ENCODE measurements at places on chromosomes 6 and 20.

- H3K27ac ChIP-seq, result no peak overlapping the region
- DNase-seq, result no peak
- H3K4me3 ChIP-seq, result no peak overlapping the region
Measured at GRCh38 chr6:25105070-25105925, 169.5 kb upstream of the RIPOR2 start.

DNA sequence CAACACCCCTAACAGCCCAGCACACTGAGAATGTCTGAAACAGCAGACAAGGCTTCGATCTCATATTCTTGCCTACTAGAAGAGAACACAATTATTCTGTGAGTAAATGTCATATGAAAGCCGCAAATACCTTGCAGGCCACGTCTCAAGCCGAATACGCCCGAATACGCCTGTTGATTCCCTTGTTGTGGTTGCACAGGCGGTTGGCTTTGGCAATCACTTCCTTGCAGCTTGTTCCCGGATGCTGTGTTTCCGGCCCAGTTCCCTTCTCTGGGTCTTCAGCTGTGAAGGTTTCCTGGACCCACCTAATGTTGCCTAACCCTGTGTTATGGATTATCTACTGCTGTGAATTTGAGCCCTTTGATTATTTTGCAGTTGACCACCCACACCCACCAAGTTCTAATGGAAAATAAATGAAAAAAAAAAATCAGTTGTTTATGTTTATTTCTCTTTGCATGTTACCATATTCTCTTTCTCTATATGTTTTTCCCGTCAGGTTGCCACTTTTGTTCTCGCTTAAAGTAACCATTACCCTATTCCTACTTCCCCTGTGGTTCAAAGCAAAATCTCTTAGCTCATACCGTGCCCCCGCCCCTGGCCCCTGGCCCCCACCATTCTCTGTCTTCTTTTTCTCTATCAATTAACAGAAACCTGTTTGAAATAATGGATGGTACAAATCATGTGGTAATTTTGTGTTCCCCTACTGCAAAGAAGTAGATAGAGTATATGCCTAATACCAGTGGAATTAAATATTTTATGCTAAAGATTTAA lies 172.4 kb downstream of the ADGB start:
- no peaks in the 10 kb centered on the region for H3K36me3 ChIP-seq
- peak; percentile 26 for DNase-seq
- no peak overlapping the region for H3K27ac ChIP-seq
- no peaks in the 10 kb centered on the region for H3K4me1 ChIP-seq
- H3K4me3 ChIP-seq, result no peak overlapping the region

DNA sequence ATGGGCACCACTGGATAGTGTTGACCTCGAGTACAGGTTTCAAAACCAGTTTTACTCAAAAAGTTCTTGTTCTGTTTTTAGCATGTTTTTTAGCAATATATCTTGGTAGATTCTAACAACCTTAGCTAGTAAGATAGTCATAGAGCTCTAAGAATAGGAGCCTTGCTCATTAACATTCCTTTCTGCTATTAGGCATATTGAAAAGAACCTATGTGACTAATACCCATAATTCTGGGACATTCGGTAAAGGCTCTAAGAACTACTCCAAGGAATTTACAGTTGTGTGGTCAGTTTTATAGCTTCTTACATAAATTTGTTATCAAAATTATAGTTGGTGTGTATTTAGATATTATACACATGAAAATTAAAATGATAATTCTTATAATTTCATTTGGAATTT lies 11.6 kb downstream of the SLC9A8 start:
- H3K4me1 ChIP-seq, result peaks cover 28% of the 10 kb centered on the region
- H3K4me3 ChIP-seq, result no peak overlapping the region
- peaks cover 7% of the 10 kb centered on the region for H3K36me3 ChIP-seq
- peak; percentile 71 for DNase-seq

DNA sequence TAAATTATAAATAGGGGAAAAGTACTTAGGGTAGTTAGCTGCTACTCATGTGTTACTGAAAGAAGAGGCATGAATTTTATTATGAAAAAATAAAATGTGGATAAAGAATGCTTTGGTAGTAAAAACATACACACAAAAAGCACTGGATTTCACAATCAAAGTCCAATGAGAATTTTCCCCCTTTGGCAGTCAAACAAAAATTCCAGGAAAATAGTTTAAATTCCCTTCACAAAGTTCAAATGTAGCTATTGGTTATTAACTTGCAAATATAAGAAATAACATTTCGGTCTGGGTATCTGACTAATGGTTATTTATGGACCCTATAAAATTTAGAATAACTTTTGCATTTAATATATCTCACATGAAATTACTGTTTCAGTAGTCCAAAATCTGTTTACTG lies 210.4 kb downstream of the FOXC1 start:
- peak overlapping the region; percentile 60 for H3K27ac ChIP-seq
- no peaks in the 10 kb centered on the region for H3K27me3 ChIP-seq
- H3K4me1 ChIP-seq, result peaks cover 41% of the 10 kb centered on the region
- peak; percentile 52 for DNase-seq
- no peaks in the 10 kb centered on the region for H3K36me3 ChIP-seq

GRCh38 chr6:47967843-47968242 lies 143.2 kb downstream of the PTCHD4 start:
- no peak overlapping the region for H3K27ac ChIP-seq
- no peaks in the 10 kb centered on the region for H3K27me3 ChIP-seq
- no peaks in the 10 kb centered on the region for H3K36me3 ChIP-seq
- peak; percentile 59 for DNase-seq
- H3K4me1 ChIP-seq, result no peaks in the 10 kb centered on the region
- H3K4me3 ChIP-seq, result no peak overlapping the region

DNA sequence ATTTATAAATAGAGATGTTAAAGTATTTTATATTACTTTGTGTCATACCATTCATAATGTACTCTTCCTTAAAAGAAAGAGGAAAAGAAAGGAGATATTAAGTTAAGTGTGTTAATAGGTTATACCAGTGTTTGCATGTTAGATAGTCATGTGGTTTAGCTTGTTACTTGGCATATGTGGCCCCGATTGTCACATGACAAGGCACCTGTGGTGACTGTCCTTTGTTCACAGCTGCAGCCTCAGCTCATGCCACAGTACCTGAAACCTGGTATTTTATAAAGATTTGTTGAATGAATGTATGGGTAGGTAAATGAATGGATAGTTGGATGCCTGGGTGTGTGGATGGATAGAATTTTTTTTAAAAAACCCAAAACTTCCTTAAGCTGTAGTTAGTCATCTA lies 306.1 kb upstream of the FLRT3 start:
- no peak overlapping the region for H3K27ac ChIP-seq
- no peaks in the 10 kb centered on the region for H3K27me3 ChIP-seq
- no peak overlapping the region for H3K4me3 ChIP-seq

- no peaks in the 10 kb centered on the region for H3K27me3 ChIP-seq
- DNase-seq, result no peak
- H3K4me1 ChIP-seq, result no peaks in the 10 kb centered on the region
- H3K4me3 ChIP-seq, result no peak overlapping the region
- no peak overlapping the region for H3K27ac ChIP-seq
- no peaks in the 10 kb centered on the region for H3K36me3 ChIP-seq
Measured at GRCh38 chr6:5898563-5898962, 108.2 kb downstream of the NRN1 start.

DNA sequence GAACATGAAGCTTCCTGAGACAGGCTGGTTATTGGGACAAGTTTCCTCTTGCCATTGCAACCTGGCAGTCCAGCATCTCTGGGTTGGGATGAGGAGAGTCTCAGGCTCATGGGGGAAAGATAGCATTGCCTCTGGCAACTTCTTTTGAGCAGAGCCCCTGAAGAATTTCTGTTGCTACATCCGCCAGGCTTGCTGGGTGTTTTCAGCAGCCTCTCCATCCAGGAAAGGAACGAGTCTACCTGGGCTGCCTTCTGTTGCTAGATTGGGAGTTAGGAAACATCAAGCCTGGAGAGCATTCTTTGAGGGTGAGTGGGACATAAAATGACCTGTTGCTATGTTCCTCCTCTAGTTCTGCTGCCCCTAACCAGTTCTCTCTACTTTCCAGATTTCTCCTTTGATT lies 313.5 kb downstream of the RFPL4B start:
- no peak overlapping the region for H3K4me3 ChIP-seq
- no peaks in the 10 kb centered on the region for H3K36me3 ChIP-seq
- H3K27me3 ChIP-seq, result no peaks in the 10 kb centered on the region

- H3K27ac ChIP-seq, result no peak overlapping the region
- no peak for DNase-seq
- H3K4me3 ChIP-seq, result no peak overlapping the region
- peaks cover 73% of the 10 kb centered on the region for H3K27me3 ChIP-seq
Measured at GRCh38 chr20:63011798-63012197, 5.0 kb upstream of the BHLHE23 start.

GRCh38 chr20:1423625-1424106 lies 30.8 kb upstream of the FKBP1A start:
- H3K36me3 ChIP-seq, result no peaks in the 10 kb centered on the region
- H3K27ac ChIP-seq, result no peak overlapping the region
- H3K27me3 ChIP-seq, result no peaks in the 10 kb centered on the region
- peaks cover 4% of the 10 kb centered on the region for H3K4me1 ChIP-seq
- H3K4me3 ChIP-seq, result no peak overlapping the region

- DNase-seq, result no peak
- H3K27me3 ChIP-seq, result no peaks in the 10 kb centered on the region
- H3K4me1 ChIP-seq, result peaks cover 6% of the 10 kb centered on the region
- H3K4me3 ChIP-seq, result no peak overlapping the region
Measured at GRCh38 chr6:53598265-53598907, 53.5 kb upstream of the GCLC start.

GRCh38 chr20:17693444-17694001 lies 6.2 kb upstream of the BANF2 start:
- no peak for DNase-seq
- no peak overlapping the region for H3K27ac ChIP-seq
- no peaks in the 10 kb centered on the region for H3K36me3 ChIP-seq
- no peaks in the 10 kb centered on the region for H3K4me1 ChIP-seq
- H3K4me3 ChIP-seq, result no peak overlapping the region

- H3K27me3 ChIP-seq, result no peaks in the 10 kb centered on the region
- H3K4me3 ChIP-seq, result peak overlapping the region; percentile 85
- peak overlapping the region; percentile 97 for H3K27ac ChIP-seq
- peaks cover 26% of the 10 kb centered on the region for H3K4me1 ChIP-seq
- no peaks in the 10 kb centered on the region for H3K36me3 ChIP-seq
- peak; percentile 77 for DNase-seq
Measured at GRCh38 chr6:31821301-31822035, 6.1 kb upstream of the HSPA1B start.

DNA sequence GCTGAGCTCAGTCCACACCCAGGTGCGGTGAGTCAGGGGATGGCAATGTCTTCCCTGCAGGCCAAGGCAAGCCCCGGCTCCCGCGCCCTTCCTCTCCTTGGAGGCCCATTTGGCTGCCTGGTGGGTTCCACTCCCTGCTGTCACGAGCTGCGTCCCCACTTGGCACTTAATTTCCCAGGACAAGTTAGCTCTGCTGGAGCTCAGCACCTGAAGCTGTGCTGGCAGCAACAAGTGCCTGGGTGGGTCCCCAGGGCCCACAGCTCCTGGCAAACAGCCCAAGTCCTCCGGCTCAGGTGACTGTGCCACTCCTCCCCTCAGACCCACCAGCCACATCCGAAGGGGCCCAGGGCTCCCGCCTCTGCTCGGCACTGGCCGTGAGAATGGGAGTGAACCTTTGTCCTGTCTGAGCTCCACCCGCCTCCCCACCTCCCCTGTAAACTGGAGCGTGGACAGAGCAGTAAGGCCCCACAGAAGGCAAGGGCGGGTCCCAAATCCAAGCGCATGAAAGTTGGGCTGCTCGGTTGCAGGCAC lies 16.9 kb downstream of the LAMA5 start:
- peaks cover 1% of the 10 kb centered on the region for H3K4me1 ChIP-seq
- DNase-seq, result no peak

DNA sequence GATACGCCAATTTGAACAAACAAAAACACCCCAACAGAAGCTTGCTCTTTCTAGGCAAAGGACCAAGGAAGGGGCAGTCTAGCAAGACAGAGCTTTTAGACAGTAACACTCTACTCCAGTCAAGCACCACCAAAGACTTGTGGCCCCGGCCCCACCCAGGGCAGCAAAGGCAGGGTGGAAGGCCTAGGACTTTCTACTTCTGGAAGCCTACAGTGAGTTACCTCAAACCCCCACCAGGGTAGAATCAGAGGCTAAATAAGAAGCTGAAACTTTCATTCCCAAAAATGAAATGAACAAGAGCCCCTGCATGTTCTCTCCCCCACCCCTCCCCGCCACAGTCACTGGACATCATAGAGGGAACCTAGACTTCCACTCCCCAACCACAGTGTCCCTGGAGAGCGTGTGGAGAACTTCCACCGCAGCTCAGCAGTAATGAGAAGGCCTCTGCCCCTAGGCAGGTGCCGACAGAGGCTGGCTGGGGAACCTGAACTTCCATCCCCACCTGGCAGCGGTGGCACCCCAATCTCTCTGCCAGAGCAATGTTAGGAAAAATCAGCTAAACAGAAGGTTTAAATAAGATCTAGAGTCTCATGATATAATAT lies 40.0 kb downstream of the KATNA1 start:
- H3K27me3 ChIP-seq, result no peaks in the 10 kb centered on the region
- H3K36me3 ChIP-seq, result peaks cover 3% of the 10 kb centered on the region
- no peak for DNase-seq
- H3K4me1 ChIP-seq, result no peaks in the 10 kb centered on the region
- no peak overlapping the region for H3K4me3 ChIP-seq

DNA sequence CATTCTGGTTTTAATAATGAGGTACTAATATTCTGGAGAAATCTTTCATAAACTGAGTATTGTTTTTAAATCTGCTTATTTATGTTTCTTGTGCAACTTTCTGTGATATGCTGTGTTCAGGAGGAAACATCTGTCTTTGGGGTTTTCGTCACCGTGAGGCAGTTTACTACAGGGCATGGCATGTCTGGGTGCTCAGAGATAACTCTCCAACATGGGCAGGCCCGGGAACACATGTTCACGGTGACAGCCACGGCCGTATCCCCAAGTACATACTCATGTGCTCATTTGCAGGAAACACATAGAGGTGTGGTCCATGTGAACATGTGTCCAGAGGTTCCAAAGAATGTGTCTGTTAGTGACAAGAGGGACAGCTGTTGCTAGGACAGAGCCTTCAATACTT lies 62.1 kb upstream of the CNKSR3 start:
- no peaks in the 10 kb centered on the region for H3K36me3 ChIP-seq
- peaks cover 20% of the 10 kb centered on the region for H3K27me3 ChIP-seq
- no peak overlapping the region for H3K27ac ChIP-seq
- no peaks in the 10 kb centered on the region for H3K4me1 ChIP-seq
- H3K4me3 ChIP-seq, result no peak overlapping the region

GRCh38 chr6:75156186-75156878 lies 49.5 kb downstream of the COL12A1 start:
- peaks cover 74% of the 10 kb centered on the region for H3K36me3 ChIP-seq
- no peaks in the 10 kb centered on the region for H3K27me3 ChIP-seq
- no peak overlapping the region for H3K4me3 ChIP-seq
- H3K27ac ChIP-seq, result no peak overlapping the region
- DNase-seq, result no peak
- peaks cover 30% of the 10 kb centered on the region for H3K4me1 ChIP-seq

GRCh38 chr6:137678451-137678850 lies 184.3 kb upstream of the OLIG3 start:
- H3K36me3 ChIP-seq, result no peaks in the 10 kb centered on the region
- H3K27me3 ChIP-seq, result 0 out of 2 replicates have a peak, but pooled peaks cover 2% of the 10 kb centered on the region
- H3K4me1 ChIP-seq, result no peaks in the 10 kb centered on the region
- DNase-seq, result no peak

- H3K4me3 ChIP-seq, result peak overlapping the region; percentile 91
- H3K27me3 ChIP-seq, result no peaks in the 10 kb centered on the region
- peak; percentile 88 for DNase-seq
- peak overlapping the region; percentile 100 for H3K27ac ChIP-seq
- H3K4me1 ChIP-seq, result peaks cover 22% of the 10 kb centered on the region
Measured at GRCh38 chr6:73694711-73695411, 1.1 kb upstream of the CD109 start.

All from GM23248 (cell line).